ENCODE measurements at places on chromosomes 11 and 22.

GRCh38 chr11:65492637-65493366, 6.0 kb upstream of the MALAT1 start:
- peak; percentile 83 for DNase-seq

GRCh38 chr11:34280945-34281872, 76.6 kb downstream of the ABTB2 start:
- DNase-seq, result no peak

- peak; percentile 55 for DNase-seq
Measured at GRCh38 chr11:106480581-106481190, 403.2 kb downstream of the AASDHPPT start.

DNA sequence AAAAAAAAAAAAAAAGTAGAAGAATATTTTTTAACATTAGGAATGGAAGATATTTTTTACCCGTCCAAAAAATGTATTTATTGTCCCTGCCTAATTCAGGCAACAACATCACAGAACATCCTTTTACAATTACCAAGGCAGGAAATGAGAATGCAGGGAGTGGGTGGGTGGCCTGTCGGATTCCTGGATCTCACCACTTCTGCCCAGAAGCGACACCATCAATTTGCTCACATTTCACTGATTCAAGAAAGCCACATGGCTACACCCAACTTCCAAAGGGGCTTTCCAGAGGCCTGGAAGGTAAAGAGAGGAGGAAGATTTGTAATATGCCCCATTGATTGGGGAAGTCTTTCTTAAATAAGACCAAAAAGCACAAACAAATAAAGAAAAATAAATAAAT, 93.8 kb upstream of the CLPB start:
- no peak for DNase-seq

All from astrocyte of the hippocampus (primary cell).